ENCODE measurements at places on chromosomes 16 and 17.

- no peak for DNase-seq
These were observed 9.0 kb downstream of the CBFA2T3 start for GRCh38 chr16:88967830-88968588.

GRCh38 chr17:59723041-59723440, 15.6 kb downstream of the VMP1 start:
- DNase-seq, result no peak

DNA sequence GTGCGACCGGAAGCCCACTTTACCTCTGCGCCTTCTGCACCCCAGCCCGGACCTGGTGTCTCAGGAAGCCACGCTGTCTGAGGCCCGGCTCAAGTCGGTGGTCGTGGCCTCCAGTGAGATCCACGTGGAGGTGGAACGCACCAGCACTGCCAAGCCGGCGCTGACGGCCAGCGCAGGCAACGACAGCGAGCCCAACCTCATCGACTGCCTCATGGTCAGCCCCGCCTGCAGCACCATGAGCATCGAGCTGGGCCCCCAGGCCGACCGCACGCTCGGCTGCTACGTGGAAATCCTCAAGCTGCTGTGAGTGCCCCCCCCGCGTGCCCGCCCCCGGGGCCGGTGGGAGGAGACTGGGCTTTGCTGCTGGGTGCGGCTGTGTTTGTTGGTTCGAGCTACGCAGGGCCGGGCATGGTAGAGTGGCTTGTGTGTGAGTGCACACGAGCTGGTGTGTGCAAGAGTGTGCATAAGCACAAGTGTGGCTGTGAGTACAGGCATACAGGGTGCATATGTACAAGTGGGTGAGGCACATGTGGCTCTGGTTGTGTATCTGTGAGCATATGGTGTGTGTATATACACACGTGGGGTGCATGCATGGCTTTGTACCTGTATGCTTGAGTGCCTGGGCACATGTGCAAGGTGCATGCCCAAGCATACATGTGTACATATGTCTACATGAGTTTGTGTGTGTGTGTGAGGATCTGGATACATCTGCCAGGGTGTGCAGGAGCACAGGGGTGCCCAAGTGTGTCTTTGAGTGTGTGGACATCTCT, 100.6 kb upstream of the PLCG2 start:
- no peak for DNase-seq

DNA sequence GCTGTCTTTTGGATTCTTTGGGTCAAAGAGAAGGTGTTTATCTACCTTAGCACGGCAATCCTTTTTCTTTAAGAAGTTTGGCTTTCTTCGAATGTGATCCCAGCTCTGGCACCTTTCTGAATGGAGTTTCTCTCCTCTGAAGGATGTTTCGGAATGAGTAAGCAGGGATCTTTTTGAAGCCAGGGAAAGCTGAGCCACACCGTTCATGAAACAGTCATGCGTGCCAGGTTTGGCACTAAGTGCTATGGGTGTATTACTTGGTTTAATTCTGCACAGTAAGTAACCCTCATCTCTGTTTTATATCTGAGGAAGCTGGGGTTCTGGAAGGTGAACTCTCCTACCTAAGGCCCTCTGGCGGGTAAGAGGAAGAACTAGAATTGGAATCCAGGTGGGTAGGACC, 234.5 kb downstream of the NTN1 start:
- no peak for DNase-seq

DNA sequence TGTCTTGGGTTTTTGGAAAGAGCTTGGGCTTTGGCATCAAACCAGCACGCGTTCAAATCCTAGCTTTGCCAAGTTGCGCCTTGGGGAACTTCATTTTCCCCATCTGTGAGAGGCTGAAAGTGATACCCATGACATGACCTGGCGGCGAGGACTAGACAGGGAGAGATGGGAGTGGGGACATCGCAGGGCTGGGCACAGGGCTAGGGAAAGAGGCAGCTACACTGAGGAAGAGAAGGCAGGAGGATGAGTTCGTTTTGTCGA, 202.9 kb downstream of the IRF8 start:
- no peak for DNase-seq
